ENCODE measurements at places on chromosomes 7 and 10. TPM values are rescaled to one million over a fixed set of nuclear protein-coding genes. Genes with fewer than 3 reads are reported as not detected.

DGKI gene
- total RNA-seq, result 2.3 TPM

PKD2L1 gene
- not detected for total RNA-seq

OPTN gene
- 118 TPM for total RNA-seq

FAM25A gene
- not detected for total RNA-seq

ELFN1 gene
- total RNA-seq, result 2.4 TPM

HSPA12A gene
- 139 TPM for total RNA-seq

TMUB1 gene
- 27.8 TPM for total RNA-seq

UCMA gene
- not detected for total RNA-seq

BPGM gene
- total RNA-seq, result 28.2 TPM

C10orf62 gene
- not detected for total RNA-seq

PRKAR2B gene
- total RNA-seq, result 17.8 TPM

INSIG1 gene
- total RNA-seq, result 116 TPM

CTTNBP2 gene
- 21.5 TPM for total RNA-seq

SDHAF3 gene
- 11.1 TPM for total RNA-seq

COL1A2 gene
- 443 TPM for total RNA-seq

CDHR3 gene
- 8.2 TPM for total RNA-seq

AKR1C3 gene
- total RNA-seq, result 48.1 TPM

AIMP2 gene
- total RNA-seq, result 15.2 TPM

AKR1B1 gene
- total RNA-seq, result 273 TPM

CCL26 gene
- total RNA-seq, result 4.3 TPM

PTPRE gene
- total RNA-seq, result 53.0 TPM

HMX2 gene
- not detected for total RNA-seq

GDF2 gene
- total RNA-seq, result not detected

SYCE1 gene
- 0.22 TPM for total RNA-seq

AGR2 gene
- total RNA-seq, result 0.40 TPM

GBX1 gene
- not detected for total RNA-seq

GRID1 gene
- 15.4 TPM for total RNA-seq

PON1 gene
- total RNA-seq, result not detected

VWC2 gene
- total RNA-seq, result 0.09 TPM

PLEKHA8 gene
- total RNA-seq, result 16.9 TPM

SFRP4 gene
- 261 TPM for total RNA-seq

PSAP gene
- 920 TPM for total RNA-seq

ZNF503 gene
- total RNA-seq, result 30.2 TPM

GARIN1A gene
- total RNA-seq, result 8.8 TPM

ZNF273 gene
- 11.2 TPM for total RNA-seq

ATRNL1 gene
- 5.6 TPM for total RNA-seq

HOXA6 gene
- 15.8 TPM for total RNA-seq

FBXL13 gene
- total RNA-seq, result 2.5 TPM

CSTF2T gene
- 21.5 TPM for total RNA-seq

THSD7A gene
- total RNA-seq, result 30.9 TPM

KNDC1 gene
- total RNA-seq, result 7.1 TPM

GPER1 gene
- 11.1 TPM for total RNA-seq

CYP2C19 gene
- total RNA-seq, result not detected

SAMD9 gene
- 10.2 TPM for total RNA-seq

GPR15LG gene
- not detected for total RNA-seq

Measured in sciatic nerve (tissue), 2 donors.